Pulmonary artery endothelial cell (primary cell): ENCODE measurements at places on chromosomes 13 and 19. TPM values are rescaled to one million over a fixed set of nuclear protein-coding genes. Genes with fewer than 3 reads are reported as not detected.

Gene ACP5
- 1.2 TPM in 1 of 2 replicates, not detected in the other for total RNA-seq

DNA sequence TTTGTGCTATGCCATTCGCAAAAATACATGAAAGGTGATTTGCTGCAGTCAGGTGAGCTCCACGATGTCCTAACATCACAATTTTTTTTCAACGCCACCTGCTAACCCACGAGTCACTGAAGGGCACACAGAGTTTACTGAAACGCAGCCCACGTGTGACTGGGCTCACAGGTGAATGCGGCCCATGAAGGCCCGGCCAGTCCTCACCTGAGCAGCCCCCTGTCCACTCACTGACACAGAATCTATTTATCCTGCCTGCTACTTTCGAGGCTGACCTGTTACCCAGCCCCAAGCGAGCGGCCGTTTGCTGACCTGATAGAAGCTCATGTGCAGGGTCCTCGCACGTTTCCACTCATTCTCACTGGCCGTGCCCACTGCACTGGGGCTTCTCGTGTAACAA lies 121.9 kb upstream of the SOX1 start:
- DNase-seq = no peak

Gene IGFL2
- not detected in 2 replicates for total RNA-seq

- no peak for DNase-seq
These were observed 146.4 kb downstream of the KDM4B start for GRCh38 chr19:5115351-5115750.

DNA sequence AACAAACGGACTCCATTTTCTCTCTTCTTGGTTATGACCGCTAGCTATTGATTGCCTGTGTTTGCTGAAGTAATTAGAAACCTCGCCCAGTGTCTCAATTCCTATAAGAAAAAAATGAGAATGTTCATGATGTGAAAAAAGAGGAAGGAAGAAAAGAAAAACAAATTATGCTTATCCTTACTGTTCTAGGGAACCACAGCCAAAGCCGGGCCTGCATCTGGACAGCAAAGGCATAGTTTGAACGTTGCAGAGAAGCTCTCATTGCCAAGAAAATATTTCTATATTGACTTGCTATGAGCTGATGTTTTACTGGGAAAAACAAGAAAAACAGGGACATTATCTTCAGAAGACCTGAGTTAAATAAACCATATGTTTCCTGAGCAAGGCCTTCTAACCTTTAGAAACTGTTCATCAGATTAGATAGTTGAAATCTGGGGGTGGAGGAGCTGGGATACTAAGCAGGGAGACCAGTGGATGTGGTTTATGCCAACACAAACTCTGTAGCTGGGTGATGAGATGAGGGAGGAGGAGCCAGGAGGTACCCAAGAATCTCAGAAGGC lies 55.0 kb downstream of the EFNB2 start:
- DNase-seq = peak; percentile 27
